ENCODE measurements at places on chromosomes 3 and 15. TPM values are rescaled to one million over a fixed set of nuclear protein-coding genes. Genes with fewer than 3 reads are reported as not detected.

The DNASE1L3 gene
- not detected for total RNA-seq

The NR2E3 gene
- not detected for total RNA-seq

- H3K4me1 ChIP-seq, result no peaks in the 10 kb centered on the region
- H3K27ac ChIP-seq, result no peak overlapping the region
- DNase-seq, result no peak
- H3K4me3 ChIP-seq, result no peak overlapping the region
- peaks cover 40% of the 10 kb centered on the region for H3K36me3 ChIP-seq
Measured at GRCh38 chr3:58150810-58151199, 60.0 kb downstream of the DNASE1L3 start.

GRCh38 chr3:62335196-62335595 is 38.2 kb downstream of the FEZF2 start:
- DNase-seq, result no peak
- H3K27me3 ChIP-seq, result no peaks in the 10 kb centered on the region
- no peaks in the 10 kb centered on the region for H3K36me3 ChIP-seq
- no peak overlapping the region for H3K27ac ChIP-seq
- H3K4me3 ChIP-seq, result no peak overlapping the region
- no peaks in the 10 kb centered on the region for H3K4me1 ChIP-seq

- no peak for DNase-seq
- peaks cover 5% of the 10 kb centered on the region for H3K27me3 ChIP-seq
- no peaks in the 10 kb centered on the region for H3K36me3 ChIP-seq
- H3K4me1 ChIP-seq, result no peaks in the 10 kb centered on the region
- no peak overlapping the region for H3K4me3 ChIP-seq
Measured at GRCh38 chr3:11022115-11022514, 29.6 kb downstream of the SLC6A1 start.

- no peaks in the 10 kb centered on the region for H3K27me3 ChIP-seq
- peaks cover 6% of the 10 kb centered on the region for H3K36me3 ChIP-seq
- H3K27ac ChIP-seq, result no peak overlapping the region
- H3K4me3 ChIP-seq, result no peak overlapping the region
- H3K4me1 ChIP-seq, result no peaks in the 10 kb centered on the region
Measured at GRCh38 chr3:183015185-183015584, 34.8 kb upstream of the DCUN1D1 start.

DNA sequence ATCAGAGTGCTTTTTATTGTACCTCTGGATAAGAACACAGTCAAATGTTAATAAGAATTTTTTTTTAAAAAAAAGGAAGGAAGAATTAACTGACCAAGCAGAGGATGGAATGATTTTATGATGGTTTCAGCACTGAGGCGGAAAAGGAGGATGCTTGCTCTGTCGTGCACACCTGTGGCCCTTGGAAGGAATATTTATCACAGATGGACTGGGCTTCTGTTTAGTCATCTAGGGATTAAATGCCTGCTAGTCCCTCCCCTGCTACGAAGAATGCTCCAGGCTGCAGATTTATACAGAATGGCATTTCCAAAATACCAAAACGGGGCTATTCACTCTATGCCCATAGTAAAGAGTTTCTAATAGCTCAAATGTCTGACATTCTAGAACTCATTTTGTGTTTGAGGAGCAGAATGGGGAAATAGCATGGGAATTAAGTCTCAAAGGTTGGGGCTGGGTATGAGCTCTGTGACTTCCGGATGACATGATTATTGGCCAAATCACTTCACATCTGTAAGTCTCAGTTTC is 92.8 kb upstream of the BCL6 start:
- no peak overlapping the region for H3K4me3 ChIP-seq
- no peaks in the 10 kb centered on the region for H3K27me3 ChIP-seq
- no peak overlapping the region for H3K27ac ChIP-seq
- H3K36me3 ChIP-seq, result no peaks in the 10 kb centered on the region

Data from CD8-positive, alpha-beta memory T cell (primary cell).